Activated CD8-positive, alpha-beta T cell treated with anti-CD3 and anti-CD28 coated beads, Interleukin-2, amount 10 ng/mL, durations not matched to agents 7 days and 5 days (primary cell): ENCODE measurements at places on chromosomes 6 and 20.

DNA sequence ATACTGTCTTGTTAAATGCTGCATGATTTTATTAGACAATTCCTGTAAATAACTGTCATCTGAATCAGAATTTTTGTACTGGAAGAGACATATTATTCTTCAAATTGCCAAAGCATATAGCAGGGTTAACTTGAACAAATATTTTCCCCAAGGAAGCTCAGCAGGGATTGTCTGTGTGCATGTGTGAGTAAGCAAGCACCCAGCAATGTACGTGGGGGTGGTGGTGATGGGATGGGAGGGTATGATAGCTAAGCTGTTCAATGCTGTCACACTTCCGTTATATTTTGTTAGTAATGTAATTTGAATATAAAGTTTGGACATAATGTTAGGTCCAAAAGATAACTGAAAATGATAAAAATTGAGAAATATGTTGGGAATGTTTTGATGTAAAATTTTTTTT lies 118.1 kb downstream of the MYB start:
- H3K4me3 ChIP-seq, result no peak overlapping the region
- DNase-seq, result no peak
- no peaks in the 10 kb centered on the region for H3K27me3 ChIP-seq
- H3K4me1 ChIP-seq, result peaks cover 5% of the 10 kb centered on the region

DNA sequence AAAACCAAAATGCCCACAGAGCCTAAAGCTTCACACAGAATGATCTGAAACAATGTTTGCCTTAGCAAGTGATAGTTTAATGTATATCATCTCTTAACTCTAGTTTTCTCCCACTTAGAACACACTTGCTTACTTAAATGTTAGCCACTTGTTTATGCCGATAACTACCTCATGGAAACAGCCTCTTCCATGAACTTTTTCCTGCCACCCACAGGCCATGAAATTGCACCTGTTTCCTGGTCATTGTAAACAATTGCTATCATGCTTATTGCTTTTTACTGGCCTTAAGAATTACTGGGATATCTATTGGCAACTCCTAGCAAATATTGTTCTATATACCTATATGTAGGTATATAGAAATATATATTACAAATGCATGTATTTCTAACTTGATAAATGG lies 231.1 kb downstream of the HDGFL1 start:
- H3K36me3 ChIP-seq, result no peaks in the 10 kb centered on the region
- no peaks in the 10 kb centered on the region for H3K4me1 ChIP-seq
- no peak for DNase-seq
- H3K27me3 ChIP-seq, result no peaks in the 10 kb centered on the region
- no peak overlapping the region for H3K4me3 ChIP-seq
- no peak overlapping the region for H3K27ac ChIP-seq

- H3K4me1 ChIP-seq, result peaks cover 33% of the 10 kb centered on the region
- peaks cover 11% of the 10 kb centered on the region for H3K36me3 ChIP-seq
- DNase-seq, result peak; percentile 69
- peak overlapping the region; percentile 63 for H3K4me3 ChIP-seq
- H3K27me3 ChIP-seq, result peaks cover 14% of the 10 kb centered on the region
- H3K27ac ChIP-seq, result no peak overlapping the region
Observed at GRCh38 chr6:31901415-31901952, 402 bp downstream of the ZBTB12 start.

- H3K36me3 ChIP-seq, result no peaks in the 10 kb centered on the region
- no peak overlapping the region for H3K27ac ChIP-seq
- peaks cover 47% of the 10 kb centered on the region for H3K27me3 ChIP-seq
- peak; percentile 61 for DNase-seq
Observed at GRCh38 chr6:69866770-69867638, 648 bp downstream of the COL19A1 start.

DNA sequence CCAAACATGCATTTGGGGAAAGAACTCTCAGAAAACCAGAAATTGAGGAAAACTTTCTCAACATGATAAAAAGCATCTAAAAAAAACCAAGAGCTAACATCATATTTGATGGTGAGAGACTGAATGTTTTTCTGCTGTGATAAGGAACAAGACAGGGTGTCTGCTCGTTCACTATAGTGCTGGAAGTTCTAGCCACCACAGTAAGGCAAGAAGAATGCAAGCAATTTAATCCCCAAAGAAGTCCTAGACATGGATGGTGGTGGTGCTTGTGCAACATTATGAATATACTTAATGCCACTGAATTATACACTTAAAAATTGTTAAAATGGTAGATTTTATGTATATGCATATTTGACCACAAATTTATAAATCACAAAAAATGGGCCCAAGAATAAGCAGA lies 53.4 kb downstream of the LYRM2 start:
- H3K4me1 ChIP-seq, result peaks cover 4% of the 10 kb centered on the region
- H3K36me3 ChIP-seq, result no peaks in the 10 kb centered on the region
- H3K27me3 ChIP-seq, result peaks cover 3% of the 10 kb centered on the region

GRCh38 chr20:60389882-60390281 lies 431.7 kb downstream of the CDH26 start:
- H3K36me3 ChIP-seq, result no peaks in the 10 kb centered on the region
- H3K4me1 ChIP-seq, result no peaks in the 10 kb centered on the region
- H3K27ac ChIP-seq, result no peak overlapping the region
- no peak overlapping the region for H3K4me3 ChIP-seq

DNA sequence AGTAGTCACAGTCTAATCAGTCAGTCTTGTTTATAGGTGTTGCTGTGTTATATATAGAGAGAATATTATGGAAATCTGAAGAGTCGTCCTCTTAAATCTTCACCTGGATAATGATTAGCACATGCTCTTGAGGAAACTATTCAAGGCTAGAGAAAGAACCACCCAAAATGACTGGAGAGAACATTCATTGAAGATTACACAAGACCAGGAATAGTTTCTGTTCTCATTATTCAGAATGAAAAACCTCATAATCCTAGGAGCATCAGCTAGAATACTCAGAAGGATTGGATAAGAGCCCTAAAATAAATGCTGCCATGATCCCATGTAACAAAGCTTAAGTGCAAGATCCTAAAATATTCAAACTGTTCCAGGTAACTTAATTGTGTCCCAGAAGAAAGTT lies 278.2 kb upstream of the PREP start:
- no peaks in the 10 kb centered on the region for H3K4me1 ChIP-seq
- peaks cover 2% of the 10 kb centered on the region for H3K36me3 ChIP-seq
- H3K27ac ChIP-seq, result no peak overlapping the region
- DNase-seq, result no peak

DNA sequence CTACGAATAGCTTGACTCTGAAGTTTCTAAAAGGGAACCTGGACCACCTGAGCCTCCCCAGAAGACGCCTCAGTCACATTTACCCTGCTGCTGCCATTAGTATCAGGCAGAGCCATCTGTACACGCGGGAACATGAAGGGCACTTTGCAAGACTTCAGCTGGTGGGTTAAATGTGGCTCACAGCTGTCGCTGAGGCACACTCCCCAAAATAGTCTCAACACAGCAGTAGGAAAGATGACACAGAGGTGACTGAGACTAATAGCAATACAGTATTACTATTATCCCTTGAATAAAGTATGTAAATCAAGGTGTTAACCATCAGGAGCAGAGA lies 29.0 kb downstream of the PSMB1 start:
- H3K4me3 ChIP-seq, result no peak overlapping the region
- peaks cover 22% of the 10 kb centered on the region for H3K4me1 ChIP-seq
- H3K27me3 ChIP-seq, result peaks cover 52% of the 10 kb centered on the region
- DNase-seq, result no peak
- H3K27ac ChIP-seq, result no peak overlapping the region

- H3K27me3 ChIP-seq, result peaks cover 2% of the 10 kb centered on the region
- H3K4me1 ChIP-seq, result no peaks in the 10 kb centered on the region
- DNase-seq, result no peak
- H3K27ac ChIP-seq, result no peak overlapping the region
Observed at GRCh38 chr6:128676456-128676855, 156.1 kb upstream of the PTPRK start.

DNA sequence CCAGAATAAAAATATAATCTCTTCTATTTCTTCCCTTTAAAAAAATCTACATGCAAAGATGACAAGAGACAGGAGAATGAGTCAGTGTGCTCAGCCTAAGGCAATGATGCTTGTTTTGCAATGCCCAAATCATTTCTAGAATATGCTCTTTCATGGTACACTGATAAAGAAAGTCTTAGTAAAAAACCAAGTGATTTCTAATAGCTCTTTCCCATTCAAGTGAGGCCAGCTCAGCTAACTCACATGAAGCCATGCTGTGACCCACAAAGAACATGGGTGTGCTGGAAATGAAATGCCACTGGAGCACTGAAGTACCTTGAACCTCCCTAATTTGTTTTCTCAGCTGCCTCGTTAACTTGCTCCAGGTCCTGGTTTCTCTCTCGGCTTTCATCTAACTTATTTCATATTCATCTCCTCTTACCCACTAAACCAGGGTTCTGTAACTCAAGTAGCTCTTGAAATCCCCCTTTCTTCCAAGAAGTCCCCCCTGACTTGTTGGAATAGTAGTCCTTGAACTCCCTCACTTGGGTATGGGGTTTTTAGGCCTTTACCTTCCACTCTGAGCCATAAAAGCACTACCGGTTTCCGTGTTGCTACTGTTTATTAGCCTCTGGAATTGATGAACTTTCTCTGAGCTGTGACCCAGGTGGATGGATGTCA lies 92.7 kb downstream of the IRF4 start:
- peaks cover 51% of the 10 kb centered on the region for H3K4me1 ChIP-seq
- no peaks in the 10 kb centered on the region for H3K27me3 ChIP-seq
- no peak overlapping the region for H3K27ac ChIP-seq
- peaks cover 55% of the 10 kb centered on the region for H3K36me3 ChIP-seq
- DNase-seq, result no peak

DNA sequence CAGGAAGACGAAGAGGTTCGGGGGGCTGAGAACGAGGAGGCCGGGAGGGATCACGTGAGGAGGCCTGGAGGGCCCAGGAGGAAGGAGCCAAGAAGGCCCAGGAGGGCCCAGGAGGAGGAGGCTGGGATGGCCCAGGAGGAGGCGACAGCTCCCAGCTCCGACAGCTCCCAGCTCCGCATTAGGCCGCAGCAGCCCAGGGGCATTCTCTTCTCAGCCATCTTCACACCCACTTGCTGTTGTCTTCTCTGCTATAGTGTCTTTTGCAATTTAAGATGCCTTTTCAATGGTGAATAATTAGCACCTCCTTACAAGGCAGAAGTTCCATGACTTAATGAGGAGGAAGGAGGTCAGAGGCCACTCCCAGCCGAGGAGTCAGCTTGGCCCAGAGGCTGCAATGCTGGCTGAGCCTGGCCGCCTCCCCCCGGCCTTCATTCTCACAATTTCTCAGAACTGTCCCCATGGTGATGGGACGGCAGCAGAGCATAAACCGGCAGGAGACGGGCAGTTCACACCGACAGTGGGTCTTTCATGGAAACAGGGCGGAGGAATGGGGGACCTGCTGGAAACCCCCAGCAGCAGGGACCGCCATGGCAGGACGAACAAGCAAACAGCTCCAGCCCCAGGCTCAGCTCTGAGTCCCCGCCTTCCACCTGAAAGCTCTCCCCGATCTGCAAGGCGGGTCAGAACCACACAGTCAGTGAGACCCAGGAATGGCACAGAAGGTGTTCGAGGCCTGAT lies 45.1 kb downstream of the WDR27 start:
- no peak overlapping the region for H3K27ac ChIP-seq
- peaks cover 10% of the 10 kb centered on the region for H3K4me1 ChIP-seq
- DNase-seq, result no peak
- no peaks in the 10 kb centered on the region for H3K27me3 ChIP-seq

- no peak for DNase-seq
- H3K27ac ChIP-seq, result no peak overlapping the region
- H3K4me1 ChIP-seq, result no peaks in the 10 kb centered on the region
- H3K27me3 ChIP-seq, result no peaks in the 10 kb centered on the region
- no peak overlapping the region for H3K4me3 ChIP-seq
Observed at GRCh38 chr6:22804620-22805261, 235.4 kb downstream of the HDGFL1 start.

GRCh38 chr6:20846602-20847028 lies 312.4 kb downstream of the CDKAL1 start:
- H3K4me3 ChIP-seq, result no peak overlapping the region
- H3K27ac ChIP-seq, result no peak overlapping the region
- H3K4me1 ChIP-seq, result peaks cover 20% of the 10 kb centered on the region
- no peaks in the 10 kb centered on the region for H3K27me3 ChIP-seq
- H3K36me3 ChIP-seq, result peaks cover 31% of the 10 kb centered on the region

DNA sequence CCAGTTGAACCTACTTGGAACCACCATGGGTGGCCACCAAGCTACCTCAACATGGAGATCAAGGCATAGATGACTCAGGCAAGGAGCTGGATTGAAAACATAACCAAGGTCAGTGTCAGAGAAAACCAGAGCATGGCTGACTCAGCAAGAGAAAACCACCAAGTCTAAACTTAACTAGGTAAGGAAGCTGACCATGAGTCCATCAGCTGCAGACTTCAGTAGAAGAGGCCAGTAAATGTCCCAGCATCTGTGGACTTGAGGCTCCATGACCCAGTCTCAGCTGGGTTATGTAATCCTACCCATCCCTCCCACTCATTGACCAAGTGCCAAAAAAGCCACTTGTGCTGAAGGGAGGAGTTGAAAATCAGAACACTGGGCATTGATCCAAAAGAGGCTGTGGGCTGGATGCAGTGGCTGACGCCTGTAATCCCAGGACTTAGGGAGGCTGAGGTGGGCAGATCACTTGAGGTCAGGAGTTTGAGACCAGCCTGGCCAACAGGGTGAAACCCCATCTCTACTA lies 93.7 kb upstream of the CBLN4 start:
- no peaks in the 10 kb centered on the region for H3K27me3 ChIP-seq
- H3K4me1 ChIP-seq, result no peaks in the 10 kb centered on the region
- no peak overlapping the region for H3K27ac ChIP-seq

- H3K4me3 ChIP-seq, result no peak overlapping the region
- H3K36me3 ChIP-seq, result no peaks in the 10 kb centered on the region
- no peak for DNase-seq
- H3K27ac ChIP-seq, result peak overlapping the region; percentile 85
- no peaks in the 10 kb centered on the region for H3K27me3 ChIP-seq
Observed at GRCh38 chr6:33547499-33547898, 32.6 kb downstream of the BAK1 start.

DNA sequence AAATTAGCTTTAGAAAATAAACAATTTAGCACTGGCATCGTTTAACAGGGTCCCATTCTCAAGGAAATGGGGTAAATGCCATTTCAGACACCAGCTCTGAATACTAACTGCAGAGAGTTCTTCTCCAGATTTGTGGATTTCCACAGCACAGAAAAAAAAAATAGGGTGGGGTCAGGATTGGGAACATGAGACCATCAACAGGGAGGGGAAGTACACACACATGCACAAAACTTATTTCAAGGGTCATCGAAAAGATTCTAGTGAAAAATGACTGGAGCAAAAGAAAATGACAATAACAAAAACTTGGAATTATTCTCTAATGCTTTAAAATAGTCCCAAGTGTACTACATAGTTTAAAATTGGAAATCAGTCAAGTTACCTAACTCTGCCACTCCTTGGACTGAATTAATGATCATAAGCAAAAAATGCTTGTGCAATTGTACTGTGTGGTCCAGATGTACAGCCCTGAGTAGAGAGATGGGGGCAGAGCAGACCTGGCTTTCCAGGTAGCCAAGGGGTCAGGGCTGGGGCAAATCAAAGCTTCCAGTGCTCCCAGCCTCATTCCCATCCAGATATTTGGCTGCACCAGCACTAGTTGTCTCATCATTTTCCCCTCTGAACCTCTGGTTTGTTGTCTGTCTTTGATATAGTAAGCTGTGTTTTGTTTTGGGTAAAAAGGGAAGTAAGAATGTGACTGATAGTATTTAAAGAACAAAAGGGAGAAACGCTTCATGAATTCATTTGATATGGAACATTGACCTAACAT lies 152.4 kb downstream of the SOBP start:
- H3K27me3 ChIP-seq, result peaks cover 24% of the 10 kb centered on the region
- H3K27ac ChIP-seq, result no peak overlapping the region
- H3K4me3 ChIP-seq, result no peak overlapping the region
- peaks cover 7% of the 10 kb centered on the region for H3K4me1 ChIP-seq
- H3K36me3 ChIP-seq, result no peaks in the 10 kb centered on the region

GRCh38 chr6:45590696-45591184 lies 213.0 kb upstream of the SUPT3H start:
- DNase-seq, result peak; percentile 14
- peaks cover 67% of the 10 kb centered on the region for H3K4me1 ChIP-seq
- no peak overlapping the region for H3K4me3 ChIP-seq
- H3K27ac ChIP-seq, result no peak overlapping the region
- peaks cover 1% of the 10 kb centered on the region for H3K27me3 ChIP-seq
- no peaks in the 10 kb centered on the region for H3K36me3 ChIP-seq
